Spinal cord (tissue), 10 donors: ENCODE measurements at places on chromosomes 1 and 21. TPM values are rescaled to one million over a fixed set of nuclear protein-coding genes. Genes with fewer than 3 reads are reported as not detected.
A peak's percentile ranks its signal among the peaks of the same experiment; 100 is the strongest.

SPATC1L gene
- total RNA-seq, result 9.9 TPM

OR14K1 gene
- total RNA-seq, result not detected

KRTAP21-1 gene
- total RNA-seq, result not detected

C8A gene
- total RNA-seq, result not detected

SH3D21 gene
- total RNA-seq, result 6.9 TPM

LENEP gene
- 0.22 TPM for total RNA-seq

CCDC17 gene
- not detected for total RNA-seq

NKAIN1 gene
- 16.6 TPM for total RNA-seq

KRTAP19-1 gene
- not detected for total RNA-seq

FAM229A gene
- total RNA-seq, result 1.1 TPM

NRAS gene
- 53.0 TPM for total RNA-seq

ELAPOR1 gene
- total RNA-seq, result 4.0 TPM

DNAJC28 gene
- total RNA-seq, result 6.2 TPM

DNA sequence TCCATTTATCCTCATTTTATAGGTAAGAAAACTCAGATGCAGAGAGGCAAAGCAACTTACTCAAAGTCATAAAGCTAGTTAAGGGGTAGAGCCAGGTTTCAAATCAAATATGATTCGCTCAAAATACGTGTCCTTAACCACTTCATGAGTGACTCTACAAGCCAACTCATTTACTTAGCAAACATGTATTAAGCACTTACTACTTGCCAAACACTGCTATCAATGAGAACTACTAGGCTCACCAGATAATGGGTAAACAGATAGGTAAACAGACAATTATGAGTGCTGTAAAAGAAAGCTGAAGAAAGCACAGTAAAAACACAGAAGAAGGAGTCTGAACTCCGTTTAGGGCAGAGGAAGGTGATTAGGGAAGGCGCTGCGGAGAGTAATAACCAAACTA, 65.9 kb downstream of the WDR64 start:
- no peak for DNase-seq

- no peak for DNase-seq
Observed at GRCh38 chr21:14366998-14367397, 15.9 kb downstream of the HSPA13 start.

GRCh38 chr1:161121042-161121650, 3.2 kb downstream of the NIT1 start:
- DNase-seq, result no peak

- peak; percentile 91 for DNase-seq
Observed at GRCh38 chr1:71049951-71050598, 2.5 kb upstream of the PTGER3 start.

- DNase-seq, result no peak
Observed at GRCh38 chr1:182350839-182351238, 40.8 kb downstream of the GLUL start.

- DNase-seq, result no peak
Observed at GRCh38 chr1:55673416-55673815, 458.3 kb upstream of the USP24 start.

GRCh38 chr1:228850141-228851100, 115.1 kb downstream of the RHOU start:
- no peak for DNase-seq

DNA sequence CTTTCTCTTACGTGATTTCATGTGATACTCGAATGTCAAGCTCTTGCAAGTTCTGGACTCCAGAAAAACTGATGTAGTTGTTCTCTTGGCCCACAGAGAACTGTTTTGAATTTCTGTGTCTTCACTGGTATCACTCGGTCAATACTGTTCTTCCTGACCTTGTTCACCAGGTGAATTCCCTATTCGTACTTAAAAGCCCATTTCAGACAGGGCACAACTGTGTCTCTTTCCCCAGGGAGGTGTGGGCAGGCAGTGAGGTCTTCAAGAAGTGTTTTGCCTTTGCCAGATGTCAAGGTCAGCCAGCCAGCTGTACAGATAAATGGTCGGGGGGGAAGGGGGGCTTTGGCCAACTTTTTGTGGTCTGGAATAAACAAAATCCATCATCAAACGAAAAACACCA, 27.5 kb upstream of the ZC3H12A start:
- no peak for DNase-seq

DNA sequence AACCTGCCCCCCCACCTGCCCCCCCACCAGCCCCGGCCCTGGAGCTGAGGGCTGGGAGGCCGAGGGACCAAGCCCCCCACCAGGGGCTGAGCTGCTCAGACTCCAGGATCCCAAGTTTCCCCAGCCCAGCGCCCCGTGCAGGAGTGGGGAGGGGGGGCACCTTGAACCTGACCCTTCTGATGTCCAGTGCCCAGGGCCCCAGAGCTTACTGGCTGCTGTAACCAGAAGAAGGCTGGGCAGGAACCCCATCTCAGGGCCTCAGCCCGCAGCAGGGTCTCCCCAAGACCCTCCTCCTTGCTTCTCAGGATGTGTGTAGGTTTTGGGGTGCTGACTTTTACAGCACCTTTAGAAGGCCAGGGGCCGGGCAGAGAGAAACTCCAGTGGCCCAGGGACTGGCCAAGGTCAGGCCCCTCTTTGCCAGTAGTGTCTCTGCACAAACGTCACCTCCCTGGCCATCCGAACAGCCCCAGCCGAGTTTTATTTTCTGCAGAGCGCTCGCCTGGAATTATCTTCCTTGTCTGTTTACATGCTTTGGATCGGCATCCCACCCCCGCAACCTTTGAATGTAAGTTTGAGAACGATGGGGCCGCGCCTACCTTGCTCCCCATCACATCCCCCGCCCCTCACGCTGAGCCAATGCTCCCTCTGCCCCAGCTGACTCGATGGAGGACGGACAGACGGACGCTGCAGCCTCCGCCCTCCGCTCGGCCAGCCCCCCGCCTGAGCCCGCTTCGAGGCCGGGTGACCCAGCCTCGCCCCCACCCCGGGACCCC, 70.1 kb upstream of the CASZ1 start:
- peak; percentile 79 for DNase-seq

GRCh38 chr1:66223681-66224080, 310.3 kb upstream of the SGIP1 start:
- DNase-seq, result no peak

DNA sequence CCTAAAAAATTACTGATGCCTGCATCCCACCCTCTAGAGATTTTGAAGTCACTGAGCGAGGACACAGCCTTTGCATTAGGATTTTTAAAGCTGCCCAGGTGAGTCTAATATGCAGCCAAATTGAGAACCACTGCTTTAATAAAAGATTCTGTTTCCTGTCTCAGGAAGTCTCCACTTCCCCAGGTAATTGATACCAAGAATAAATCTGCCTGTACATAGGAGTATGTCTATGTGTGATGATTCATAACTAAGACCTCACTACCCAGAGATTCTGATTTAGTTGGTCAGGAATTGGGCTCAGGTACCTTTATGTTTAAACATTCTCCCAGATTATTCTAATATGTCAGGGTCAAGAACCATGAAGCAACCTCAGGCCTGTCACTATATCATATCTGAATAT, 108.8 kb upstream of the ARTN start:
- DNase-seq, result no peak

DNA sequence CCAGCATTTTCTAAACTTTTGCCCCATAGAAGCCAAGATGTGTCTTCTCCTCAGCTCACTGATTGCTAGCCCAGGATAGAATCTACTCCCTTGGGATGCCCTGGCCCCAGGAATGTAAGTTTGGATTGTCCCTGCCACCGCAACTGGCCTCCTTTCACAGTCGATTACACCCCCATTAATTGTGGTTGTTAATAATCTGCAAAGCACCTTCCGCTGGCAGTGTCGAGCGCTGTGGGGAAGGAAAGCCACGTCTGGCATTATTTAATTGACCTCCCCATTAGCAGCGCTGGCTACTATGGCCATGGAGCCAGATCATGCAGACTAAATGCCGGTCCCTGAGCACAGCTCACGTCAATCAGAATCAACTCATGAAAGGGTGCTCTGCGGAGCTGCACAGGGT, 597.3 kb upstream of the PLXNA2 start:
- no peak for DNase-seq

GRCh38 chr21:42463861-42464515, 32.0 kb downstream of the RSPH1 start:
- peak; percentile 80 for DNase-seq

GRCh38 chr21:33255404-33255803, 10.8 kb upstream of the IL10RB start:
- no peak for DNase-seq

DNA sequence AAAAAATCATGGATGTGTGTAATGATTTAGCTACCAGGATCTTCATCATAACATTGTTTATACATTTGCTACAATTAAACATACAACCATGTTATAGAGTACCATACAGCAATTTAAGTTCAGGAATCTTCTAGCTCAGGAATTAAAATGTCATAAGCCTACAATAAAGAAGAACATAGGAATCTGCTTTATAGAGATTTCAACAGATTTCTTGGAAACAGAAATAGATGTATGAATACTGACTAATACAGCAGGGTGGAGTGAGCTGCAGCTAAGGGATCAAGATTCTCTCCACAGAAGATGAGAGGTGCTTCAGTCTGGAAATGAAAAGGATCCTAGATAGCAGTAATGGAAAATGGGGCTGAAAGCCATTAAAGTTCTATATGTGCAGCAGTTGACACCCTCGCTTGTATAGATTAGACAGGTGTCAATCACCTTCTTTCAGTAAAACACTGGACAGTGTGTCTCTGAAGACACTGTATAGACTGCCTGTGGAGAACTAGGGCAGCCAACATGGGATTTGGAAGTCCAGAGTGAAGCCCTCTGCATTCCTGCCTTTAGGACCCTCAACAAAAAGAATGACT, 73.9 kb downstream of the DNTTIP2 start:
- no peak for DNase-seq

- DNase-seq, result no peak
Observed at GRCh38 chr21:29433366-29434059, 134.8 kb downstream of the BACH1 start.

GRCh38 chr1:151326619-151327222, 495 bp downstream of the PI4KB start:
- DNase-seq, result no peak

DNA sequence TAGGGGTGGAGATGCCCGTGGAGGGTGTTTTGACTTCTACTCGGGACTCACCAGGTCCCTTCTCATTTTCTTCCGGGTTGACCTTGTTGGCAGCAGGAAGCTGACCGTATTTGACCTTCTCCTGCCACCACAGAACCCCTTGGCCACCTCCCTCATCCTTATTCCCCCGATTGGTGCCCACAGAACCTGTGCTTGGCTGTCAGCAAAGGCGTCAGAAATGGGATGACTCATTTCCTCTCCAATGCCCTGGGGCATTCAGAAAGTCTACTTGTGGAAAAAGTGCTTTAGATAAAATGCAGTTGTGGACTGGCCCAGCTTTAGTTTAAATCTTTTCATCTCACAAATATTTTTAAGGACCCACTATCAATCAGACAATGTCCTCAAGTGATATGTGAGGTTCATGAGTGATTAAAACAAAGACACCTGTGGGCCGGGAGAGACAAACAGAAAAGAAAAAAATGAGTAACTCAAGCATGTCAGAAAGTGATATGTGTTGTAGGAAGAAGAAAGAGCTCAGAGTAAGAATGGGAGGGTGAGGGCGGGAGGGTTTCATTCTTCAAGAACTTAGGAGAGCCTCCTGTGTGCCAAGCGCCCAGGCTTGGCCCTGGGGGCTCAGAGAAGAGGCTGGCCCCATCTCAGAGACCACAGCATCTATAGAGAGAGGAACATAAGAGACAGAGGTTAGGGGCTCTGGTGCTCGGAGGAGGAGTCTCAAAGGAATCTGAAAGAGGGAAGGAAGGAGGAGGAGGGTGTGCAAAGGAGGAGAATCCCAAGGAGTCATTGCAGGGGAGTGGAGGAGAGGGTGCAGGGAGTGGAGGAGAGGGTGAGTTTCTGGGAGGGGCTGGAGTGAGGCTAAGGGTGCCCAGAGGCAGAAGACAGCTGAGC, 221.6 kb upstream of the VAMP3 start:
- DNase-seq, result no peak

DNA sequence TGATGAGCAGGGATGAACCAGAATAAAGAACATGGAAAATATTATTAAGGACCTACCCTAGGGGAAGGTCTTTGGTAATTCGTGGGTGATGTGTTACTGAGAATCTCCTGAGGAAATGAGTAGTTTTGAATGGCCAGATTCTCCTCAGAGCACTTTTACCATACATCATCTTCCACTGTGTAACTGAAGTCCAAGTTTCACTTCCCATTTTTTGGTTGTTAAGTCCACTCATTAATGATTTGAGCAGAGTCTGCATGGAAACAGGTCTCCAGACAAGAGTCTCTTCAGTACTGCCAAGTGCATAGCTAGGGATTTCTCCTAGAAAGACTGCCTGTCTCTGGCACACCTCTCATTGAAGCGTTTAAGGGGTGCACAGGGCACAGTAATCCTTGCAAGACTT, 48.7 kb upstream of the PCP4 start:
- no peak for DNase-seq

DNA sequence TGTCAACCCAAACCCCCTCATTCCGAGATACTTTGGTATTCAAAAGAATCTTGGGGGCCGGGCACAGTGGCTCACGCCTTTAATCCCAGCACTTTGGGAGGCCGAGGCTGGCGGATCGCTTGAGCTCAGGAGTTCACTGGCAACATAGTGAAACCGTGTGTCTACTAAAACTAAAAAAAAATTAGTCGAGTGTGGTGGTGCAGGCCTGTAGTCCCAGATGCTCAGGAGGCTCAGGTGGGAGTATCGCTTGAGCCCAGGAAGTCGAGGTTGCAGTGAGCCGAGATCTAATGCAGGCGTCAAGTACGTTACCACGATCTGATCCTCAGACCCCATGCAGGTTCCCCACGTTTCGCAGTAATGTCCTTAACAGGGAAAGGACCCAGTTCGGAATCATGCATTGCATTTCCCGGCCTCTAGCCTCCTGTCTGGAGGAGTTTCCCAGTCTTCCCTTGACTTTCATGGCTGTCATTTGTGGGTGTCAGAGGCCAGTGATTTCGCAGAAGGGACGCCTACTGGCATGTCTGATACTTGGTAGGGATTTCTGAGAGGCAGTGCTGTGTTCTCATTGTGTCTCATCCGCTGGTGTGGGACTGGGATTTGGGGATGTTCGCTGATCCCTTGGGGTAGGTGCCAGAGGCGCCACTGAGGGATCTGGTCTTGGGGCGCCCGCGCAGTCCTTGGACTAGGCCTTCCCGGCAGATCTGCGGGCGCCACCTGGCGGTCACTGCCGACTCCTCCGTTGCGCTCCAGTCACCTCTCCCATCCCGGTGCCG, 39.3 kb upstream of the HMGN1 start:
- DNase-seq, result no peak

GRCh38 chr21:35222541-35222941, 173.4 kb upstream of the RUNX1 start:
- DNase-seq, result no peak

DNA sequence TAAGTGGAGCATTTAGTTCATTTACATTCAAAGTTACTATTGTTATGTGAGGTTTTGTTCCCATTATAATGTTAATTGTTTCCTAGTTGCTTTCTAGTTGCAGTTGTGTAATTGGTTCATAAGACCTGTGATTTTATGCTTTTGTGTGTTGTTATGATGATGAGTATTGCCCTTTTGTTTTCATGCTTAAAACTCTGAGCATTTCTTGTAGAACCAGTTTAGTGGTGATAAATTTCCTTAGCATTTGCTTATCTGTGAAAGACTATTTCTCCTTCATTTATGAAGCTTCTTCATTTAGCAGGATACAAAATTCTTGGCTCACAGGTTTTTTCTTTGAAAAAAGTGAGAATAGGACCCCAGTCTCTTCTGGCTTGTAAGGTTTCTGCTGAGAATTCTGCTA, 274.8 kb upstream of the SPAG17 start:
- DNase-seq, result no peak

- DNase-seq, result no peak
Observed at GRCh38 chr1:198776602-198777029, 137.8 kb downstream of the PTPRC start.

GRCh38 chr1:119660253-119661083, 12.4 kb upstream of the ZNF697 start:
- DNase-seq, result no peak

GRCh38 chr1:36836916-36837315, 197.4 kb downstream of the GRIK3 start:
- no peak for DNase-seq
